ENCODE measurements at places on chromosomes 5 and 9.

DNA sequence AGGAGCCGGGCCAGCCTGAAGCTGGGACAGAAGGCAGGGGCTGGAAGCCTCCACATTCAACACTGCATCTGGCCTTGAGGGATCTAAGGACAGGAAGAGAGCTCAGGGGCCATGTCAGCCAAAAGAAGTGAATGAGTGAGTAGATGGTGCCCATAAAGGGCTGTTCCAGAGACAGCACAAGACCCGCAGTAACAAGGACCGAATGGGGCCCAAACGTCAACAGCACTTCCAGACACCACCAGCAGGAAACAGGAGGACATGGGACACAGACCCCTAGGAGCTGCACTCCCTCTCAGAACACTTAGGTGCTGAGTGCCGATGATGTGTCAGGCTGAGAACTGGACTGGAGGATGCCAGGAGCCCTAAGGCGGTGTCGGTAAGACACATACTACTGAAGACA, 114.8 kb upstream of the FAM120A start:
- no peak for DNase-seq

GRCh38 chr9:38154501-38155421, 85.7 kb upstream of the SHB start:
- peak; percentile 53 for DNase-seq

DNA sequence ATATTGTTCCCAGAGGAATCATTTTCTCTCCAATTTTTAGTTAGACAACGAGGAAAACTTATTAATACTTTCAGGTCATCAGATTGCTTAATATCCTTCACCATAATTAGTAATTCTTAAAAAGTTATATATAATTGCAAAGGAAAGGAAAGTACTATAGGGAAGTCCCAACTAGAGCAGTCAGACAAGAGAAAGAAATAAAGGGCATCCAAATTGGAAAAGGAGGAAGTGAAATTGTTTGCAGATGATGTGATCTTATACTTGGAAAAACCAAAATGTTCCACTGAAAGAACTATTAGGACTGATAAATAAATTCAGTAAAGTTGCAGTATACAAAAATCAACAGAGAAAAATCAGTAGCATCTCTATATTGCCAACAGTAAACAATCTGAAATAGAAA, 223.5 kb upstream of the MEF2C start:
- DNase-seq = no peak

- DNase-seq = no peak
These were observed 37.8 kb downstream of the PRELID2 start for GRCh38 chr5:145797336-145797735.

- peak; percentile 89 for DNase-seq
These were observed 51.4 kb upstream of the CHSY3 start for GRCh38 chr5:129852747-129853352.

- no peak for DNase-seq
These were observed 10.2 kb downstream of the SH3PXD2B start for GRCh38 chr5:172444110-172444510.

DNA sequence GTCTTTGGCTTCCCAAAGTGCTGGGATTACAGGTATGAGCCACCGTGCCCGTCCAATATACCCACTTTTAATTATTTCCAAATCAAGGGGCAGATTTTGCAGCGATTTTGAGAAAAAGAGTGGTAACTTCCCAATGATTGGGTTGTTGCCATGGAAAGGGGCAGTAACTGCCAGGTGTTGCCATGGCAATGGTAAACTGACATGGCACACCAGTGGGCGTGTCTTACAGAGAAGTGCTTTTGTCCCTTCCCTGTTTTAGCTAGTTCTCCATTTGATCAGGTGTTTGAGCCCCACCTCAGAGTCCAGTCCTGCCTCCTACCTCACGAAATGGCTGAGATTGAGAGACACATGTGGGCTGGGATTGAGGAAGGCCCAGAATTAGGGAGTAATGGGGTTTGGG, 86.3 kb upstream of the IER5L start:
- DNase-seq = no peak

GRCh38 chr5:63935103-63935502, 27.1 kb downstream of the HTR1A start:
- DNase-seq = no peak

DNA sequence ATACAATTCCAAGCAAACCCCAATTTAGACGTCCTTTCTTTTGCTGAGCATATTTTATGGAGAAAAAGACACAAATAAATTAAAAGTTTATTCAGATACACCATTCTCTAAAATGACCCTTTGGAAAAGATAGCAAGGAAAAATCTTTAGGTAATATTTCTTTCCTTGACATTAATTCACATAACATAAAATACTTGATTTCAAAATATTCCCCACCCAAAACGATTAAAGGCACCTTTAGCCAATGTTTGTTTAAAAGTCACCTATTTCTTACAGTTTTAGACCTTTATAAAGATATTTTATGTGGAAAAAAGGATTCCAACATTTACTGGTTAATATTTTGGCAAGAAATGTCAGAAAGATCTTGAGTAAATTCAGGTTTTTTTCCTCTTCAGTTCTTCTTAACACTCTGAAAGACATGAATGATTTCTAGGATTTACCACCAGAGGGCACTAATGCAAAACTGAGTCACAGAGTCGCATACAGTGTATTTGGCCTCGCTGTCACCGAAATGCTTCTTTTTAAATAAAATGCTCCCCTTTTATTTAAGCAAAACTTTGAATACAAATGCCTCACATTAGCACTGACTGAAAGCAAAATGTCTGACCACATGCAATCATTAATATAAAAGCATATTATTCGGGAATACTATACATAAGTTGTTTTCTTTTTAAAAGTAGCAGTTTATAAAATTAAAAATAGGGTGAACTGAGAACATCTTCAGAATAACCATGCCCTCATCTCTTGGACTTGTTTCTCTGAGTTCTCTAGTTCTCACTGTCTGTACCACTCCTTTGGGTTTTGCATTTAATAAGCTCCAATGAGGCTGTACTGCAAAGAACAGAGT, 122.5 kb downstream of the SLC1A3 start:
- no peak for DNase-seq

GRCh38 chr5:151347369-151347768, at the start of gene SLC36A2:
Gene SLC36A2, minus strand, starts transcription at chr5:151347559. Its CDS starts 99 bp downstream, at chr5:151347460.
- no peak for DNase-seq

All from ecto neural progenitor cell (in vitro differentiated cells).